ENCODE measurements at places on chromosomes 2 and 18. TPM values are rescaled to one million over a fixed set of nuclear protein-coding genes. Genes with fewer than 3 reads are reported as not detected.

GRCh38 chr2:143705108-143705707 is 576.0 kb downstream of the ARHGAP15 start:
- peak; percentile 77 for DNase-seq
- H3K27ac ChIP-seq, result no peak overlapping the region
- no peak overlapping the region for H3K4me3 ChIP-seq
- H3K27me3 ChIP-seq, result no peaks in the 10 kb centered on the region
- no peaks in the 10 kb centered on the region for H3K4me1 ChIP-seq

DNA sequence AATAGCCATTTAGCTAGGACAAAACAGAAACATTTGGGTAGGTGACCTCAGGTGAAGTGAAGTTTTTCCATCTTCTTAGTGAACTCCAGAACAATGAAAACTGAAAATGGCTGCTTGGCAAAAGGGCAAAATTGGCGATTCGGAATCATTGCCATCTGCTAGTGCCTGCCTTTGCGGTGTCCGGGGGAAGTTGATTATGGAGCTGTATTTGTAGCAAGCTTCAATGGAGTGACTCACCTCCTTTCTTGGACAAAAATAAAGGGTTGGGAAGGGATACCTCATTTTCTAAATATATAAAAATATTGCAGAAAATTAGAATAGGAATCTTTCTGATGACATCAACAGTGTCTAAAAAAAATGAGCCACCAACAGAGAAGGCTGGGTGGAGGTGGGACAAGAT is 460.5 kb downstream of the TGIF1 start:
- no peaks in the 10 kb centered on the region for H3K27me3 ChIP-seq
- H3K4me3 ChIP-seq, result no peak overlapping the region
- H3K4me1 ChIP-seq, result peaks cover 5% of the 10 kb centered on the region
- peak overlapping the region; percentile 54 for H3K27ac ChIP-seq
- no peaks in the 10 kb centered on the region for H3K36me3 ChIP-seq

ZC3H6 gene
- total RNA-seq, result 7.4 TPM

TMEM198 gene
- total RNA-seq, result 3.8 TPM

FAM237A gene
- total RNA-seq, result not detected

DNA sequence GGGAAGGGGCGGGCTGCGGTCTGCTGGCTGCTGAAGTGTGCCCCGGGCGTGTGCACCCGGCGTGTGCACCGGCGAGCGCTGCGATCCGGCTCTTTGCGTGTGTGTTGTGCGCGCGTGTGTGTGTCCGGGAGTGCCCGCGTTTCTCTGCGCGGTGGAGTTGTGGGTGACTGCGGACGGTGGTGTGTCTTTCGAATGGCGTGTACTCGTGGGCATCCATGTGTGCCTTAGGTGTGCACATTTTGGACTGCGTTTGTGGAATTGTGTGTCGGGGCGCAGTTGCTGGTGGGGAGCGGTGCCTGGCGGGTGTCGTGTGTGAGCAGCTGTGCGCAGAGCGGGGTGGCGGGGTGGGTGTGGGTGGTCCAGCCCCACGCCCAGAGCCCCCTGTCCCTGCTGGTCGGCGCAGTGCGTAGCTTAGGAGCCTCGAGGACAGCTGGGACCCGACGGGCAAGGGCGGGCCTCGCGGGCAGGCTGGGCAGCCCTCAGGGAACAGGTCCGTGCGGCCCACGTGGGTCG is 533 bp downstream of the HPCAL1 start:
- peaks cover 10% of the 10 kb centered on the region for H3K4me1 ChIP-seq
- H3K4me3 ChIP-seq, result peak overlapping the region; percentile 79
- H3K27me3 ChIP-seq, result no peaks in the 10 kb centered on the region
- no peak for DNase-seq

- H3K27me3 ChIP-seq, result no peaks in the 10 kb centered on the region
- no peaks in the 10 kb centered on the region for H3K36me3 ChIP-seq
- no peaks in the 10 kb centered on the region for H3K4me1 ChIP-seq
- H3K4me3 ChIP-seq, result no peak overlapping the region
- H3K27ac ChIP-seq, result no peak overlapping the region
- DNase-seq, result peak; percentile 3
Observed at GRCh38 chr18:40980171-40980570, 974.9 kb upstream of the PIK3C3 start.

DNA sequence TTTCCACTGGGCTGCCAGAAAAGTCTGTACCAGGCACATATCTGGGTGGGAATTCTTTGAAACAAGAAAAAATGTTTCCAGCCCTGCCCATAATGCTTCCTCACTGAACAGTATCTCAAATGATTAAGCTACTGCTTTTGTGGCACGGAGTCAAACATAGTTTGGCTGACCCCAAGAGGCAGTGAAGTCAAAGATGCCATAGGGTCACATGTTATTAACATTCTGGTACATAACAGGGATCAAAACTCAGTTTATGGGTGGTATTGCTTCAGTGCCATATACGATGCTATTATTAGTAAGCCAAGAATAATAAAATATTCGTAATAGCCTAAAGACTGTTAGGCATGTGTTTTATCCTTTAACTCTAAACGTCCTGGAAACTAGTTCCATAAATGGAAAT is 112.4 kb downstream of the FEZ2 start:
- peak overlapping the region; percentile 92 for H3K27ac ChIP-seq
- H3K36me3 ChIP-seq, result peaks cover 25% of the 10 kb centered on the region
- H3K27me3 ChIP-seq, result no peaks in the 10 kb centered on the region
- H3K4me3 ChIP-seq, result no peak overlapping the region
- peaks cover 61% of the 10 kb centered on the region for H3K4me1 ChIP-seq
- DNase-seq, result peak; percentile 88

GRCh38 chr2:237878321-237879057 is 19.1 kb downstream of the RAMP1 start:
- no peak overlapping the region for H3K4me3 ChIP-seq
- no peak for DNase-seq
- H3K4me1 ChIP-seq, result peaks cover 22% of the 10 kb centered on the region

DNA sequence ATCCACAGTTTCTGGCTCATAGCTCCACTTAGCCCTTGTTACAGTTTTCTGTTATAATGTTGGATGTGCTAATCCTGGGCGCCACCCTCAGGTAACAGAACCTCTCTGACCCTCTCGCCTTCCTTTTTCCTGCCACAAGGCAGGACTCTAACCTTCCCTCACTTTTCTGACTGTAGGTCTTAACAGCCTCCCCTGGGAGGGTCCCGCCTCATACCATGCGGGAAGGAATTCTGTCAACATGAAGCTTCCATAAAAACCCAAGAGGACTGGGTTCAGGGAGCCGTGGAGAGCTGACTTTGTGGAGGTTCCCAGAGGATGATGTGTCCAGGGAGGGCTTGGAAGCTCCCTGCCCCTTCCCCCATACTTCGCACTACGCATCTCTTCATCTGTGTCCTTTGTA is 11.9 kb upstream of the RAB17 start:
- no peaks in the 10 kb centered on the region for H3K36me3 ChIP-seq
- H3K27ac ChIP-seq, result no peak overlapping the region
- no peak overlapping the region for H3K4me3 ChIP-seq

DNA sequence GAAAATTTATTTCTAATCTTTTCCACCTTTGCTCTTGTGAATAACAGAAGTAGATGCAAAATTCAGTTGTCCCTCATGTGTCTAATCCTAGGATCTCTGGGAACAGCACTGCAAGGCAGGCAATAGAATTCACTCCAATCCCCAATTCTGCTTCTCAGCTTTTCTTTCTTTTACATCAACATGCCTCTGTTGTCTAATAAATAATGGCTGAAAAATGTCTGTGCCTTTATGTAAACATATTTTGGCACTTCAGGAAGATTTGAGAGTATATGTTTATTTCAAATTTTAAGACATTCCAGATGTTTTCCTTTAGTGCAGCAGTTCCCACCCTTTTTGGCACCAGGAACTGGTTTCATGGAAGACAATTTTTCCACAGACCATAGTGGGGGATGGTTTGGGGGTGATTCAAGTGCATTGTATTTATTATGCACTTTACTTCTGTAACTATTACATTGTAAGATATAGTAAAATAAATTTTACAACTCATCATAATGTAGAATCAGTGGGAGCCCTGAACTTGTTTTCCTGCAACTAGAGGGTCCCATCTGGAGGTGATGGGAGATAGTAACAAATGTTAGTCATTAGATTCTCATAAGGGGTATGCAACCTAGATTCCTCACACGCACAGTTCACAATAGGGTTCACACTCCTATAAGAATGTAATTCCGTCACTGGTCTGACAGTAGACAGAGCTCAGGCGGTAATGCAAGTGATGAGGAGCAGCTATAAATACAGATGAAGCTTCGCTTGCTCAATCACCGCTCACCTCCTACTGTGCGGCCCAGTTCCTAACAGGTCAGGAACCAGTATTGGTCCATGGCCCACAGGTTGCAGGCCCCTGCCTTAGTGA is 590.3 kb upstream of the CNTNAP5 start:
- no peaks in the 10 kb centered on the region for H3K4me1 ChIP-seq
- DNase-seq, result no peak
- H3K27me3 ChIP-seq, result no peaks in the 10 kb centered on the region

CAPN14 gene
- total RNA-seq, result 0.14 TPM

GRCh38 chr2:36413218-36413617 is 57.6 kb downstream of the CRIM1 start:
- H3K27me3 ChIP-seq, result no peaks in the 10 kb centered on the region
- no peak overlapping the region for H3K4me3 ChIP-seq
- H3K36me3 ChIP-seq, result no peaks in the 10 kb centered on the region
- H3K27ac ChIP-seq, result no peak overlapping the region
- peaks cover 28% of the 10 kb centered on the region for H3K4me1 ChIP-seq

SLC40A1 gene
- total RNA-seq, result 3.1 TPM

LRP2 gene
- total RNA-seq, result 0.79 TPM

DNA sequence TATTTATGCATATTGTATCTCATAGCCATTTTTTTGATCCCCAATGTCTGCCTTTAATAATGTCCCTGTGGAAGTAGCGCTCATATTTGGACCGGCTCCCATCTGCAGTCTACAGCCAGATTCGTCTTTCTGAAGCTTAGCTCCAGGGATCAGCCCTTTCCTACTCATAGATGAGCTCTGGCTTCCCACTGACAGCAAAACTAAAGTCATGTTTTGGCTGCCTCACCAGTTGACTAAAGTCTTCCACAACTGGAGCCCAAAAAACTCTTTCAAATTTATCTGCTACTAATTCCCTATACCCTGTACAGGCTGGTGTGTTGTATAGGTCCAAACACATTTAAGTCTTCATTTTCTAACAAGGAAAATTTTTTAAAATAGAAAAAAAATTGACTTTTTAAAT is 294.2 kb upstream of the HNMT start:
- H3K27me3 ChIP-seq, result no peaks in the 10 kb centered on the region
- no peaks in the 10 kb centered on the region for H3K4me1 ChIP-seq
- no peaks in the 10 kb centered on the region for H3K36me3 ChIP-seq
- no peak overlapping the region for H3K27ac ChIP-seq
- no peak overlapping the region for H3K4me3 ChIP-seq

THSD7B gene
- 0.14 TPM for total RNA-seq

GRCh38 chr2:166042768-166043390 is 84.9 kb downstream of the SCN1A start:
- H3K27me3 ChIP-seq, result no peaks in the 10 kb centered on the region
- H3K4me3 ChIP-seq, result no peak overlapping the region
- H3K27ac ChIP-seq, result no peak overlapping the region

GRCh38 chr18:79898952-79899608 is 52.4 kb downstream of the SLC66A2 start:
- no peak overlapping the region for H3K4me3 ChIP-seq
- no peaks in the 10 kb centered on the region for H3K27me3 ChIP-seq
- H3K4me1 ChIP-seq, result no peaks in the 10 kb centered on the region
- H3K27ac ChIP-seq, result no peak overlapping the region
- DNase-seq, result no peak

SATB2 gene
- 11.6 TPM for total RNA-seq

SCYGR4 gene
- not detected for total RNA-seq

CRYGD gene
- total RNA-seq, result not detected

GRCh38 chr2:240689975-240690374 is 1.7 kb upstream of the AQP12A start:
- H3K36me3 ChIP-seq, result no peaks in the 10 kb centered on the region
- H3K27me3 ChIP-seq, result peaks cover 7% of the 10 kb centered on the region
- no peak for DNase-seq
- H3K4me3 ChIP-seq, result no peak overlapping the region
- no peaks in the 10 kb centered on the region for H3K4me1 ChIP-seq
- no peak overlapping the region for H3K27ac ChIP-seq

- H3K4me3 ChIP-seq, result no peak overlapping the region
- H3K36me3 ChIP-seq, result no peaks in the 10 kb centered on the region
- peaks cover 51% of the 10 kb centered on the region for H3K4me1 ChIP-seq
- H3K27ac ChIP-seq, result peak overlapping the region; percentile 97
- peak; percentile 58 for DNase-seq
Observed at GRCh38 chr2:20577495-20578235, 73.2 kb downstream of the HS1BP3 start.

OTOS gene
- total RNA-seq, result not detected

ZEB2 gene
- total RNA-seq, result 84.9 TPM

DNA sequence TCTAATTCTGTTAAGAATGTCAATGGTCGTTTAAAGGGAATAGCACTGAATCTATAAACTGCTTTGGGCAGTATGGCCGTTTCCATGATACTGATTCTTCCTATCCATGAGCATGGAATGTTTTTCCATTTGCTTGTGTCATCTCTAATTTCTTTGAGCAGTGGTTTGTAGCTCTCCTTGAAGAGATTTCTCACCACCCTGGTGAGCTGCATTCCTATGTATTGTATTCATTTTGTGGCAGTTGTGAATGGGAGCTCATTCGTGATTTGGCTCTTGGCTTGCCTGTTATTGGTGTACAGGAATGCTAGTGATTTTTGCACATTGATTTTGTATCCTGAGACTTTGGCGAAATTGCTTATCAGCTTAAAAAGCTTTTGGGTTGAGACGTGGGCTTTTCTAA is 38.3 kb upstream of the WDR75 start:
- H3K36me3 ChIP-seq, result no peaks in the 10 kb centered on the region
- peak overlapping the region; percentile 61 for H3K27ac ChIP-seq
- peak; percentile 87 for DNase-seq
- H3K27me3 ChIP-seq, result no peaks in the 10 kb centered on the region

COLEC11 gene
- not detected for total RNA-seq

- no peaks in the 10 kb centered on the region for H3K36me3 ChIP-seq
- DNase-seq, result no peak
- no peaks in the 10 kb centered on the region for H3K4me1 ChIP-seq
- H3K27ac ChIP-seq, result no peak overlapping the region
- no peaks in the 10 kb centered on the region for H3K27me3 ChIP-seq
Observed at GRCh38 chr2:196968516-196968915, 42.0 kb upstream of the PGAP1 start.

GRCh38 chr2:222038067-222038802 is 260.6 kb downstream of the PAX3 start:
- H3K4me1 ChIP-seq, result peaks cover 4% of the 10 kb centered on the region
- no peaks in the 10 kb centered on the region for H3K27me3 ChIP-seq
- H3K4me3 ChIP-seq, result no peak overlapping the region
- no peaks in the 10 kb centered on the region for H3K36me3 ChIP-seq

- no peaks in the 10 kb centered on the region for H3K36me3 ChIP-seq
- no peak overlapping the region for H3K4me3 ChIP-seq
- H3K4me1 ChIP-seq, result no peaks in the 10 kb centered on the region
- no peak overlapping the region for H3K27ac ChIP-seq
- no peak for DNase-seq
- H3K27me3 ChIP-seq, result no peaks in the 10 kb centered on the region
Observed at GRCh38 chr18:61209801-61210200, 123.4 kb upstream of the CDH20 start.

DLX2 gene
- total RNA-seq, result 2.2 TPM

DNA sequence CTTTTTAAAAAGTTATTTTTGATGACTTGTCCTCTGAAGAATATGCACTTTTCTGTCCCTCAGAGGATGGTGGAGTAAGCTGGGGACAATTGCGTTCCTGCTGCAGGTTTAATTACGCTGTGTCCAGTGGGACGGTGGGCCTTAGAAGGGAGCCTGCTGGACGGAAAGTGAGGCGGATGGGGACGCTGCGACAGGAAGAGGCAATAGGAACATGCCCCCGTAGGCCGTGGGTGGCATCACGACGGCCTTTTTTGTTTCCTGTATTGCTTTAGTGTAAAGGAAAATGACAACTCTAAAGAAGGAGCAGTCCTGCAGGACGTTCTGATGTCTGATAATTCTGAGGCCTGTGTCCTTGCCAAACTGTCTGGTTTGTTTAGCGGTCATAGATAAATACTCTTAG is 121.6 kb downstream of the NFATC1 start:
- H3K36me3 ChIP-seq, result no peaks in the 10 kb centered on the region
- H3K27me3 ChIP-seq, result peaks cover 13% of the 10 kb centered on the region
- no peak for DNase-seq
- H3K27ac ChIP-seq, result no peak overlapping the region

Data from astrocyte (in vitro differentiated cells and primary cell).